ENCODE measurements at places on chromosomes 12 and 14. TPM values are rescaled to one million over a fixed set of nuclear protein-coding genes. Genes with fewer than 3 reads are reported as not detected.

Gene TM7SF3
- 67.7 TPM for total RNA-seq

Gene PTPRB
- 1.9 TPM for total RNA-seq

Gene C12orf54
- not detected for total RNA-seq

Gene FOXN4
- total RNA-seq, result not detected

Gene SSTR1
- total RNA-seq, result 0.50 TPM

Gene SLC7A8
- 2.0 TPM for total RNA-seq

Gene PLBD2
- 30.7 TPM for total RNA-seq

Gene CPM
- total RNA-seq, result 4.2 TPM

Gene RNASE7
- total RNA-seq, result not detected

Gene LRP1-AS
- not detected for total RNA-seq

Gene NEUROD4
- total RNA-seq, result not detected

Gene PPM1H
- total RNA-seq, result 13.5 TPM

Gene INSM2
- total RNA-seq, result not detected

- H3K36me3 ChIP-seq, result no peaks in the 10 kb centered on the region
- no peak overlapping the region for H3K27ac ChIP-seq
- 0 out of 2 replicates have a peak, but pooled peaks cover 7% of the 10 kb centered on the region for H3K4me1 ChIP-seq
- DNase-seq, result no peak
- H3K27me3 ChIP-seq, result no peaks in the 10 kb centered on the region
- H3K4me3 ChIP-seq, result no peak overlapping the region
These were observed 124.9 kb downstream of the PELI2 start for GRCh38 chr14:56243110-56243509.

GRCh38 chr14:104697892-104698583 lies 8.6 kb downstream of the INF2 start:
- DNase-seq, result no peak
- H3K4me3 ChIP-seq, result no peak overlapping the region
- H3K27ac ChIP-seq, result no peak overlapping the region
- H3K4me1 ChIP-seq, result no peaks in the 10 kb centered on the region
- no peaks in the 10 kb centered on the region for H3K36me3 ChIP-seq

GRCh38 chr14:99595034-99595433 lies 9.0 kb downstream of the CCDC85C start:
- no peaks in the 10 kb centered on the region for H3K36me3 ChIP-seq
- no peaks in the 10 kb centered on the region for H3K4me1 ChIP-seq
- H3K27ac ChIP-seq, result no peak overlapping the region
- DNase-seq, result no peak
- H3K27me3 ChIP-seq, result no peaks in the 10 kb centered on the region

GRCh38 chr14:75277815-75278421 lies 710 bp upstream of the FOS start:
- H3K4me1 ChIP-seq, result peaks cover 51% of the 10 kb centered on the region
- H3K27me3 ChIP-seq, result no peaks in the 10 kb centered on the region
- H3K27ac ChIP-seq, result peak overlapping the region; percentile 95
- peaks cover 19% of the 10 kb centered on the region for H3K36me3 ChIP-seq
- peak overlapping the region; percentile 90 for H3K4me3 ChIP-seq
- no peak for DNase-seq

GRCh38 chr14:35068238-35069012 lies 22.4 kb downstream of the FAM177A1 start:
- H3K36me3 ChIP-seq, result no peaks in the 10 kb centered on the region
- H3K27ac ChIP-seq, result no peak overlapping the region
- H3K27me3 ChIP-seq, result no peaks in the 10 kb centered on the region
- DNase-seq, result no peak

- H3K27me3 ChIP-seq, result no peaks in the 10 kb centered on the region
- H3K36me3 ChIP-seq, result peaks cover under 1% of the 10 kb centered on the region
- DNase-seq, result peak; percentile 17
These were observed 601 bp downstream of the ZNF839 start for GRCh38 chr14:102320033-102320660.

DNA sequence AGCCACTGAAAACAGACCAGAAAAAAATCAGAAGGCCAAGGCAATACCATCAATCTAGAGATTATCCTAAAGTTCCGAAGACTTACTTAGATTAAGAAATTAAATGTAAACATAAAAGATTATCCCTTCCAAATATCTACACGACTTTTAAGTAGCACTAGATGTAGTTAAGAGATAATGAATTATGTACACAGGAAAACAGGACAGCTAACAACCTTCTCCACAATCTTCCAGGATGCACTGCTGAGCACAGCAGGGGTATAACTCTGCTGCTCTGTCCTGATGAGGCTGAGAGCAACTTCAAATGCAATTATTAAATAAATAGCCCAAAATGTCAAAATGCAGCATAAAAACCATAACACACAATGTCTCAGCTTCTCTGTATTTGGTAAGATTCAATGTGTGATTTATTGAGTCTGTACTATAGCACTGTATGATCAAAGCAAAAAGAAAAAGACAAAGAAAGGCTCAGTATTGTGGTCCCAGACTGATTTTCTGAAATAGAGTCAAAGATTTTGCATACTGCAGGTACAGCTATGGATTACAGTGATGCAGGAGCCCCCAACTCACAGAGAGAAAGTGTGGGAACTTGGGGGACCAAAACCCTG lies 56.9 kb downstream of the TMTC1 start:
- no peaks in the 10 kb centered on the region for H3K4me1 ChIP-seq
- no peak overlapping the region for H3K27ac ChIP-seq
- no peaks in the 10 kb centered on the region for H3K36me3 ChIP-seq
- DNase-seq, result no peak
- no peaks in the 10 kb centered on the region for H3K27me3 ChIP-seq
- H3K4me3 ChIP-seq, result no peak overlapping the region

DNA sequence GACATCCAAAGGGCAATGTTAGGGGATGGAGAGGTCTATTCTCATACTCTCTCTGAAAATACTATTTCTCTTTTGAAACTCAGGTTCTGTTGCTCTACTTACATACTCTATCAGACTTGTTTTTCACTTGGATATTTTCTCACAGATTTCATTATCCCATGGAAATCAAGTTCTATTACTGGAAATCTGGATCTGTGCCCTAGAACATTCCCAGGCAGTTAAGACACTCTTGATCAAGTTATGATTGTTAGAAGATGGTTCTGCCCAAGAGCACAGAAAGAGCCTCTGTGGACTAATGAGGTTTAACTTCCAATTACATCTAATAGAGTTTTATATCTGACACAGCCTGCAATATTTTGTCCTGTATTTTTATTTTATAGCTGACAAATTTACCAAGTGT lies 591.0 kb upstream of the ATP2B1 start:
- no peak overlapping the region for H3K4me3 ChIP-seq
- H3K27ac ChIP-seq, result no peak overlapping the region
- no peaks in the 10 kb centered on the region for H3K36me3 ChIP-seq

DNA sequence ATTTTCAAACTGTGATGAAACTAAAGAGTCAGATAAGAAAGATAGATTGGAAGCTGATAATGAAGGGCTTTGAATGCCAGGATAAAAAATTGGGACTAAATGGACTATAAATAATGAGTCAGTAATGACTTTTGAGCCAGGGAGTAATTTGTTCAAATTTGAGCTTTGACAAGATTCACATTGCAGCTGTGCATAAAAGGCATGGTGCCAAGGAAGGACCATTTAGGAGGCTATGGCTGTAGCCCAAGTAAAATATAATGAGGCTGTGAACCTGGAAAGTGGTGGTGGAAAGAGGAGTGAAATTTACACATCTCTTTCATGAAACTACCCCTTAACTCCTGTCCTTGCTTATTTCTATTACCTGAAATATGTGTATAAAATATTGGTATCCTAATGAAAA lies 218.5 kb downstream of the SLC6A15 start:
- no peaks in the 10 kb centered on the region for H3K36me3 ChIP-seq
- H3K27ac ChIP-seq, result no peak overlapping the region
- no peak for DNase-seq
- no peaks in the 10 kb centered on the region for H3K27me3 ChIP-seq

GRCh38 chr12:54370171-54370730 lies 6.0 kb upstream of the GPR84 start:
- peak overlapping the region; percentile 57 for H3K4me3 ChIP-seq
- peaks cover 26% of the 10 kb centered on the region for H3K4me1 ChIP-seq
- H3K27ac ChIP-seq, result no peak overlapping the region
- peak; percentile 56 for DNase-seq

DNA sequence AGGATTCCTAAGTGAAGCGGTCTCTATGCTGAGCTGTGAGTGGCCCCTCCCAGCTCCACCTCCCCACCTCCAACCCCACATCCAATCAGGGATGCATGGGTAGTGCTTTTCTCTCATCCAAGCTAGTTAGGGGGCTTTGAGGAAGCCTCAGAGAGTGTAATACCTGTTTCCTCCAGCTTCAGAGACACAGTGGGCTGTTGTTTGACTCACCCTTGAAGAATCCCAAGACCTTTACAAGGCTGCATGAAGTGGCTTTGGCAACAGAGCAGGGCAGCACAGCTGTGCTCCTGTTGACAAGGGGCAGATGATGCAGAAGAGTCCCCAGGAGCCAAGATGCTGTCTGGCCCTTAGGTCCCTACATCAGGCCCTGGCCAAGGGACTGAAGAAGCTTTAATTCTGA lies 27.1 kb upstream of the CLMN start:
- no peak for DNase-seq
- no peak overlapping the region for H3K27ac ChIP-seq
- no peaks in the 10 kb centered on the region for H3K36me3 ChIP-seq
- H3K4me3 ChIP-seq, result no peak overlapping the region

DNA sequence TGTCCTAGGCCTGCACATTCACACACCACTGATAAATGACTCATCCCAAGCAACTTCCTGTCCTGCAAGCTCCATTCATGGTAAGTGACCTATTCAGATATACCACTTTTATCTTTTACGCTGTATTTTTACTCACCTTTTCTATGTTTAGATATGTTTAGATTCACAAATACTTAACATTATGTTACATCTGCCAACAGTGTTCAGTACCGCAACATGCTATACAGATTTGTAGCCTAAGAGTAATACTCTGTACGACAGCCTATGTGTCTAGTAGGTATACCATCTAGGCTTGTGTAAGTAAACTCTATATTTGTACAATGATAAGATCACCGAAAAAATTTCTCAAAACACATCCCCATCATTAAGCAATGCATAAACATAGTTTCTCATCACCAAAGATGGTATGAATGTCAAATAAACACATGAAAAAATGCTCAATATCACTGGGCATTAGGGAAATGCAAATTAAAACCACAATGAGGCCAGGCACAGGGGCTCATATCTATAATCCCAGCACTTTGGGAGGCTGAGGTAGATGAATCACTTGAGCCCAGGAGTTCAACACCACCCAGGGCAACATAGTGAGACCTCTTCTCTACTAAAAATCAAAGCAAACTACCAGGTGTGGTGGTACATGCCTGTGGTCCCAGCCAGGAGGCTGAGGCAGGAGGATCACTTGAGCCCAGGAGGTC lies 20.7 kb downstream of the ATXN2 start:
- peak; percentile 93 for DNase-seq
- H3K36me3 ChIP-seq, result peaks cover 2% of the 10 kb centered on the region
- H3K27ac ChIP-seq, result peak overlapping the region; percentile 86
- no peaks in the 10 kb centered on the region for H3K27me3 ChIP-seq
- peaks cover 33% of the 10 kb centered on the region for H3K4me1 ChIP-seq

GRCh38 chr14:104172349-104172748 lies 34.0 kb downstream of the KIF26A start:
- peaks cover 82% of the 10 kb centered on the region for H3K27me3 ChIP-seq
- H3K4me3 ChIP-seq, result no peak overlapping the region

- no peak overlapping the region for H3K27ac ChIP-seq
- no peaks in the 10 kb centered on the region for H3K27me3 ChIP-seq
- DNase-seq, result no peak
- no peak overlapping the region for H3K4me3 ChIP-seq
- no peaks in the 10 kb centered on the region for H3K4me1 ChIP-seq
These were observed 21.3 kb upstream of the LDHB start for GRCh38 chr12:21678959-21679358.

DNA sequence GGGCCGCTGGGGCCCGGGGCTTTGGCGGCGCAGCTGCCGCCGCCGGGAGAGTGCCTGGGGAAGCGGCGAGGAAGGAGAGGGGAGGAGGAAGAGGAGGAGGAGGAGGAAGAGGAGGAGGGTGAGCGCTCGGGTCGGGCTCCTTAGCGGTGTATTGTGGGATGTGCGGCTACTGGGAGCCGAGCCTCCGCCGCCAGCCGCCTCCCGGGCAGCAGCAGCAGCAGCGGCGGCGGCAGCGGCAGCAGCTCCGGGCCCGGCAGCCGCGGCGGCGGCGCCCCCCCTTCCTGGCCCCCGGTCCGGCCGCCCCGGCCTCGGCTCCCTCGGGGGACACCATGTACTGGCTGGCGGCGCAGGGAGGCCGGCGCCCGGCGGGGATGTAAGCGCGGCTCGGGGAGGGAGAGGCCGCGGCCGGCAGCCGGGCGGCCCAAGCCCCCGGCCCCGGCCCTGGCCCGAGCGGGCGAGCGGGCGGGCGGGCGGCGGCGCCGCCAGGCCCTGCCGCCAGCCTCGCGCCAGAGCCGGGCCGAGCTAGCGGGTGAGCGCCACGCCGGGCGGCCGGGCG lies at the start of gene SETD1B:
Gene SETD1B, plus strand, starts transcription at position 149 of the 556 bp plus-strand sequence. CDS start 729 bp downstream, outside the sequence.
- peak within 1 kb of the TSS; percentile 83 for H3K4me3 ChIP-seq
- DNase-seq, result no peak
- H3K27ac ChIP-seq, result peak within 1 kb of the TSS; percentile 100
- peaks cover 22% of the 10 kb centered on the region for H3K4me1 ChIP-seq
- H3K27me3 ChIP-seq, result no peaks in the 10 kb centered on the region

DNA sequence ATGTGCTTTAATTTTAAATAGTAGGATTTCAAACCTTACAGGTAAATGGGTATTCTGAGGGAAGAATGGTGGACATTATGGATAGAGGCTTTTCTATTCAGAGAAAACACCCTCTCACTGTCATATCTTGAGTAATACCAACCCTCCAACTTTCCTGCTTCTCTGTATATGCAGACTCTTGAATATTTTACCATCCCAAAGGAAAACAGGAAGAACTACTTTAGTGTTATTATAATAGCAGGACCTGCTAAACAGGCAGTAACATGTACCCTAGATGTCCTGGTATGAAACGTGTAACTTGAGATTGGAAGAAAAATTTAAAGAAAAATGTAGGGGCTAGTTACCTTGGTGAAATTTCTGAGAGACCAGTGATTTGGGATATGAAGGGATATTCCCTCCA lies 82.9 kb upstream of the TRHDE start:
- H3K4me3 ChIP-seq, result no peak overlapping the region
- no peaks in the 10 kb centered on the region for H3K36me3 ChIP-seq
- no peaks in the 10 kb centered on the region for H3K4me1 ChIP-seq

- H3K36me3 ChIP-seq, result no peaks in the 10 kb centered on the region
- H3K27ac ChIP-seq, result no peak overlapping the region
- no peaks in the 10 kb centered on the region for H3K4me1 ChIP-seq
- DNase-seq, result no peak
- H3K4me3 ChIP-seq, result no peak overlapping the region
These were observed 74.7 kb downstream of the NOC4L start for GRCh38 chr12:132218915-132219314.

GRCh38 chr12:39605501-39605900 lies 14.1 kb downstream of the ABCD2 start:
- peak; percentile 86 for DNase-seq
- no peaks in the 10 kb centered on the region for H3K36me3 ChIP-seq
- H3K27ac ChIP-seq, result peak overlapping the region; percentile 48
- H3K27me3 ChIP-seq, result no peaks in the 10 kb centered on the region
- peaks cover 27% of the 10 kb centered on the region for H3K4me1 ChIP-seq
